ENCODE measurements at places on chromosomes 11 and 22. TPM values are rescaled to one million over a fixed set of nuclear protein-coding genes. Genes with fewer than 3 reads are reported as not detected.

DNA sequence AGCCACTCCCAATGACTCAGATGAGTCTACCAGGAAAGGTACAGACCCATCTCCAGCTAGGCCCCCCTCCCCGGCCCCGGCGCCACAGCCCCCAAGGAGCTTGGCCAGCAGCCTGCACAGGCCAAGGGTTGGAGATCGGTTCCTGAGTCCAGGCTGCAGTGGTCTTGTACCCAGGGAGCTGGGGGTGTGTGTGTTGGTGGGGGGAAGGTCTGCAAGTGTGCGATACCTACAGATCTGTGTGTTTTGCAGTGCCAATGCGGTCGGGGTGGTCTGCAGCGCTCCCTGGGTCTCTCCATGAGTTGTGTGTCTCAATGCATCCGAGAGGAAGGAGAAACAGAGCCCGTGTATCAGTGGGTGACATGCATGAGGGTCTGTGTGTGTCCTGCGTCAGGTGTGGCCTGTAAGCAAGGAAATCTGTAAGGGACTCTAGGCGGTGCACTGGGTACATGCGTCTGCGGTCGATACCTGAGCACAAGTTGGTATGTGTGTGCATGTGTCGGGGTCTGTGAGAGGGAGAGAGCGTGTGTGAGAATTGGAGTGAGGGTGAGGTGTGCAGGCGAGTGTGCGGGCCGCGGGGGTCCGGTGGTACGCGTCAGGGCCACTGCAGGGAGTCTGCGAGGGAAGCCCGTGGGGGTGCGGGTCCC, 645 bp downstream of the CDC42BPG start:
- H3K36me3 ChIP-seq, result no peaks in the 10 kb centered on the region
- peak overlapping the region; percentile 16 for H3K4me3 ChIP-seq
- peaks cover 36% of the 10 kb centered on the region for H3K4me1 ChIP-seq
- H3K27ac ChIP-seq, result peak overlapping the region; percentile 90
- no peak for DNase-seq

- DNase-seq, result no peak
- H3K4me1 ChIP-seq, result peaks cover 13% of the 10 kb centered on the region
- H3K4me3 ChIP-seq, result no peak overlapping the region
- H3K36me3 ChIP-seq, result no peaks in the 10 kb centered on the region
- H3K27ac ChIP-seq, result peak overlapping the region; percentile 60
Observed at GRCh38 chr11:123100379-123101085, 38.6 kb upstream of the HSPA8 start.

SLC22A8 gene
- total RNA-seq, result not detected

ZP1 gene
- total RNA-seq, result not detected

- H3K4me1 ChIP-seq, result peaks cover 4% of the 10 kb centered on the region
- H3K27ac ChIP-seq, result peak overlapping the region; percentile 81
- no peaks in the 10 kb centered on the region for H3K36me3 ChIP-seq
- peak overlapping the region; percentile 48 for H3K4me3 ChIP-seq
- H3K27me3 ChIP-seq, result no peaks in the 10 kb centered on the region
Observed at GRCh38 chr11:70567680-70568034, 169.3 kb downstream of the CTTN start.

- H3K4me3 ChIP-seq, result peak within 1 kb of the TSS; percentile 70
- H3K27me3 ChIP-seq, result no peaks in the 10 kb centered on the region
- H3K36me3 ChIP-seq, result no peaks in the 10 kb centered on the region
- H3K4me1 ChIP-seq, result peaks cover 61% of the 10 kb centered on the region
- peak; percentile 58 for DNase-seq
Observed at GRCh38 chr11:68213135-68213515, at the start of gene KMT5B. Gene KMT5B (minus strand): TSS chr11:68213296. CDS start chr11:68190076, 23,220 bp downstream.

MAPK8IP1 gene
- total RNA-seq, result 2.0 TPM

DNA sequence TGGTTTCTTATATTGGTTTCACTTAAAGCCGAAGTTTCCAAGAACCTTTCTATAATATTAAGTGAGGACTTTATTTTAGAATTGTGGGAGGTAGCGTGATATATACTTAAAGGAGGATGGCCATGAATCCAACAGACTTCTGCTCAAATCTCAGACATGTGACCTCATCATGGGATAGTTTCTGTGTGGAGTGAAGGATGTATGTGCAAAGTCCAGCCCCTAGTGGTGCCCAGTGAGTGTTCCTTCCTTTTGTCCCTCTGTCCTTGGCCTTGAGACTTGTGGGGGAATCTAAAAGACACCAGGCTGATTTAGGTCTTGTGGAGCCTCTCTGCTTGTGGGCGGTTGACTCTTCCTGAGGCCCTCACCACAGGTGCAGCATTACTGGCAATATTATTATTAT, 43.7 kb downstream of the BARX2 start:
- no peaks in the 10 kb centered on the region for H3K27me3 ChIP-seq
- DNase-seq, result no peak
- H3K4me1 ChIP-seq, result peaks cover 16% of the 10 kb centered on the region
- H3K4me3 ChIP-seq, result no peak overlapping the region
- no peaks in the 10 kb centered on the region for H3K36me3 ChIP-seq

HIKESHI gene
- 11.6 TPM for total RNA-seq

DNA sequence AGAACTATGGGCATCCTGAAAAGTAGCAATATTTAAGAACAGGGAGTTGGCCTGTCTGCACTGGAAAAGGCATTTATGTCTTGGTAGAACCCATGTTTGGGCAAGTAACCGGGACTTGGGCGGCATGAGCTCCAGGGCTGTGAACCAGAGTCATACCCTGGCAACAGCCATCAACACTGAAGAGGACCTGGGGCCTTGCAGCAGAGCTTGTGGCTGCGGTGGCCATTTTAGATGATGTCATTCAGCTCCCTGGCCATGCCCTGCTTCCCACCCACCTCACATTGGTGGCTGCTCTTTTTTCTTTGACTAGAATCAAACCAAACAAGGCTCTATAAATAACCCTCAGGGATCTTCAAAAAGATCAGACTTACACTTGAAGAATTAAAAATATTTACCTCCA, 26.6 kb downstream of the EHF start:
- H3K27ac ChIP-seq, result no peak overlapping the region
- H3K27me3 ChIP-seq, result no peaks in the 10 kb centered on the region
- H3K4me3 ChIP-seq, result no peak overlapping the region
- H3K36me3 ChIP-seq, result peaks cover 11% of the 10 kb centered on the region
- DNase-seq, result no peak

RCE1 gene
- 14.5 TPM for total RNA-seq

DNA sequence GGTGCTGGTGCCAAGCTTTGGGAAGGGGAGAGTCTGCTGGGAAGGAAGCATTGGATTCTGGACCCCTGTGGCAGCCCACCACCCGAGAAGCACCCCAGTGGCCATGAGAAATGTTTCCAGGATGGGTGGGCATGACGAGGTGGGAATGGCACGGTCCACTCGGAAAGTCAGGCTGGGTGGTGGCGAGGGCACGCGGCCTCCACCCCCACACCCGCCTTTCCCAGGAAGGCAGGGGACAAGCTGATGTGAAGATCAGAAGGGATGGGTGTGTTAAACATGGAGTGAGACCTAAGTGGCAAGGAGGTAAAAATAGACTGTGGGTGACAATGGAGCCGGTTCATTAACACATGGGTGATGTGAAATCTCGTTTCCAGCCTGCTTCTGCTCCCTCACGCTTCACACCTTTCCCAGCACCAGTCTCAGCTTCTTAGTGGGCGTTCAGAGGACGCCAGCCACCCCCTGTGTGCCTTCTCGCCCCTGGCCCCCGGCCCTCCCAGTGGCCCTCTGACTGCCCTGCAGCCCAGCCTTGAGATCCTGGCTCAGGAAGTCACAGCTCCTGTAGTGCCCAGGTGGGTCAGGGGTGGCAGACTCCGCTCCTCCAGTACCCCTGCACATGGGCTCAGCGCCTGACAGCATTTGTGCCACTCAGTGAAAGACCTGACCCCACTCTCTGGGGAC, 27.6 kb downstream of the LRRC10B start:
- H3K36me3 ChIP-seq, result no peaks in the 10 kb centered on the region
- H3K27me3 ChIP-seq, result no peaks in the 10 kb centered on the region
- no peak for DNase-seq
- H3K4me1 ChIP-seq, result peaks cover 20% of the 10 kb centered on the region

DNA sequence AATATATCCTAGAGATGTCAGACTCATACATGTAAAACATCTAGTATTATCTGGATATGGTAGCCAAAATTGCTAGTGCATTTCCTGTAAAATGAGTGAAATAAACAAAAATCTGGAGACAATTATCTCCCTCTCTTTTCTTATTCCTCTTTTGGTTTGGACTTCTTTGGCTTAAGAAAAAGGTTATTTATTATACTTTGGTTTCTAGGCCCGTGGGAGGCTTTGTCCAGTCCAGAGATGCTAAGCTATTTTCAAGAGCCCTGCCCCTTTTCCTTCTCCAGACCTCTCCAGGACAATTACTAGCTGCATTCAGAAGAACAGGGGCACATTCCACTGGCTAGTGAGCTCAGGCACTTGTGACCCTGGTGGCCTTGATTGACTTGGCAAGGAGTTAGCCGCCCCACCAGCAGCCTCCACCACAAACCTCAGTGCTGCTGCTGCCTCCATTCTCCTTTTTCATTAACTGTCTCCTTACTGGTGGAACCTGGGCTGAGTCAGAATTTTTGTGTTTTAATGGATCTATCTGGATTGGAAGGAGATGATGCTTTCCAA, 747.3 kb upstream of the TENM4 start:
- no peak overlapping the region for H3K4me3 ChIP-seq
- no peak overlapping the region for H3K27ac ChIP-seq
- H3K36me3 ChIP-seq, result no peaks in the 10 kb centered on the region
- no peaks in the 10 kb centered on the region for H3K27me3 ChIP-seq
- no peak for DNase-seq
- no peaks in the 10 kb centered on the region for H3K4me1 ChIP-seq

- no peaks in the 10 kb centered on the region for H3K27me3 ChIP-seq
- no peak overlapping the region for H3K4me3 ChIP-seq
- no peak for DNase-seq
- no peaks in the 10 kb centered on the region for H3K4me1 ChIP-seq
- H3K36me3 ChIP-seq, result no peaks in the 10 kb centered on the region
Observed at GRCh38 chr11:29328961-29329441, 687.8 kb downstream of the KCNA4 start.

GRCh38 chr22:50314455-50315288, 7.2 kb upstream of the PLXNB2 start:
- no peaks in the 10 kb centered on the region for H3K36me3 ChIP-seq
- H3K27ac ChIP-seq, result peak overlapping the region; percentile 57
- DNase-seq, result peak; percentile 89
- H3K4me1 ChIP-seq, result peaks cover 11% of the 10 kb centered on the region
- no peaks in the 10 kb centered on the region for H3K27me3 ChIP-seq

CHRNA10 gene
- 1.3 TPM for total RNA-seq

DNA sequence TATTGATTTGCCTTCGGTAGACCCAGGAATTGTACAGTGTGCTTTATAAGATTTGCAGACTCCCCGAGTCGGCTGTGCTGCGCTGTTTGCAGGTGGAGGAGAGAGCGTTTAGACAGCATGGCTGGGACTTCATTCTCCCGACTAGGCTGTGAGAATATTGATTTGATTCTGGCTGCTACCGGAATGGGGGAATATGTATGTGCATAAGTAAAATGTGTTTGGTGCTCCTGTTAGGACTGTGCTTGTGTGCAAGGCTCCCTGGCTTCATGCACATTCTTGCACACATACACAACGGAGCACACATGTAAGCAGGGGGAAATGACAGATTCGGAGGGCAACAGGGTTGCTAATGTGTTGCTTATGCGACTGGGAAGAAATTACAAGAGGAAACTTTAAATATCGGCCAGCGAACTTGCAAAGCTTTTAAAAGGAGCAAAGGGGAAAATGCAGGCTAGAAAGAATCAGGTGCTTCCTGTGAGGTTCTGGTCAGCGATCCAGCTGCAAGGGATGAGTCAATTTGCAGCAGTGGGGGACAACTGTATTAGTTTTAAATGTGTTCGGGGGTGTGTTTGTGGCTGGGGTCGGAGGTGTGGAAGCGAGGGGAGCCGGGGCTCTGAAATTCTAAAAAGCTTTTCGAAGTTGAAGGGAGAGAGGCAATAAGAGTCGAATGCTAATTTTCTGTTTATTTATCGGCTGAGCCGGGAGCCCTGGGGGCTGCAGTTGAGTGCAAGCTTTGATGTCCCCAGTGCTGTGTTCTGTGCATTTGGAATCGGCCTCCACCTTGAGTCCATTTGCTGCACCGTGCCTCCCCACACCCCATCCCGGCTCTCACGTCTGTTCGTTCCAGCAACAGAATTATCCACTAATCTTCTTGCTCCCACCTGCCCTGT, 731 bp downstream of the NTM start:
- no peak overlapping the region for H3K4me3 ChIP-seq
- no peaks in the 10 kb centered on the region for H3K36me3 ChIP-seq
- H3K27ac ChIP-seq, result no peak overlapping the region
- DNase-seq, result no peak
- peaks cover 38% of the 10 kb centered on the region for H3K27me3 ChIP-seq

- H3K36me3 ChIP-seq, result no peaks in the 10 kb centered on the region
- no peak for DNase-seq
- H3K4me1 ChIP-seq, result no peaks in the 10 kb centered on the region
Observed at GRCh38 chr11:92557879-92558278, 333.3 kb downstream of the FAT3 start.

CRELD2 gene
- 31.0 TPM for total RNA-seq

DNA sequence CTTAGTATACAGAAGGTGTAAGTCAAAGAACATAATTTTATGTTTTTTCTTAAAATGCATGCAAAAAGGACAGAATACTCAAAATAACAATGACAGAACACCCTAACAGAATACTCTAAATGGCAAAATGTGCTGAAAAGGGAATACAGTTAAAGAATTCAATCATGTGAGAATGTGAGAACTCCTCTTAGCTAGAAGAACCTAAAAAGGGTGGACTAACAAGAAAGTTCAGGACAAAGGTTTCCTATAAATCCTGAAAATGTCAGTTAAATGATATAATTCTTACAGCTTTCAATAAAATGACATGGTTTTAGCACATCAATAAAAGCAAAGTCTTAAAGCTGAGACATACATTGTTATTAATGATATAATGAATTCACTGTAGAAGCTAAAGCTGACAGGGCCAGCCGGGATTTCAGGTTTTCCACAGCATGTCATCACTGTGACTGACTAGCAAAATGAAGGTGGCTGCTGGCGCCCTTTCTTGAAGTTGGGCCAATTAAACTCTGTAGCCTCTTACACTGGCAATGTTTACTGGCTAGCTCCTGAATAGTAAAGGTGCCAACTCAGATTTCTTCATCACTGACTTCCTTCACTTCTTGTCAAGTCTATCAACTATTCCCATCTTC, 244.4 kb downstream of the TTC28 start:
- no peaks in the 10 kb centered on the region for H3K36me3 ChIP-seq
- peak; percentile 16 for DNase-seq
- H3K4me1 ChIP-seq, result no peaks in the 10 kb centered on the region
- H3K27ac ChIP-seq, result no peak overlapping the region

LDHAL6A gene
- total RNA-seq, result not detected

KCNE3 gene
- 14.9 TPM for total RNA-seq

DNA sequence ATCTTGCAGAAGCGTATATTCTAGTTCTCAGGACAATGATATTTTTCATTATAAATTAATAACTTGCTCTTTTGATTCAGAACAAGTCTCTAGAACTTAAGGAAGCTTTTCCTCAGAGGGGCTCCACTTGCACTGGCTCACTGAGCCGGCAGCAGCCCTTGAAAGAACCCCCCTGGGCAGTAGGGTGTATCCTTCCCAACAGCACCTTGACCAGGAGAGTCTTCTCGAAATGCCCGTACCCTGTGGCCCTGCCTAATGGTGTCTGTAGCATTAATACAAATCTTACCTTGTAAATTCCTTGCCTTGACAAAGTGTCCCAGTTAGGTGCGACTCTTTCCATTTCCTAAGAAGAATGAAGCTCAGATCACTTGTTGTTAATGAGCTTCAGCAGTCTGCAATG, 13.5 kb downstream of the PSMD13 start:
- H3K27me3 ChIP-seq, result no peaks in the 10 kb centered on the region
- no peak for DNase-seq
- H3K4me1 ChIP-seq, result no peaks in the 10 kb centered on the region
- peaks cover 36% of the 10 kb centered on the region for H3K36me3 ChIP-seq
- no peak overlapping the region for H3K4me3 ChIP-seq
